ENCODE measurements at places on chromosomes 4 and X.
A peak's percentile ranks its signal among the peaks of the same experiment; 100 is the strongest.

DNA sequence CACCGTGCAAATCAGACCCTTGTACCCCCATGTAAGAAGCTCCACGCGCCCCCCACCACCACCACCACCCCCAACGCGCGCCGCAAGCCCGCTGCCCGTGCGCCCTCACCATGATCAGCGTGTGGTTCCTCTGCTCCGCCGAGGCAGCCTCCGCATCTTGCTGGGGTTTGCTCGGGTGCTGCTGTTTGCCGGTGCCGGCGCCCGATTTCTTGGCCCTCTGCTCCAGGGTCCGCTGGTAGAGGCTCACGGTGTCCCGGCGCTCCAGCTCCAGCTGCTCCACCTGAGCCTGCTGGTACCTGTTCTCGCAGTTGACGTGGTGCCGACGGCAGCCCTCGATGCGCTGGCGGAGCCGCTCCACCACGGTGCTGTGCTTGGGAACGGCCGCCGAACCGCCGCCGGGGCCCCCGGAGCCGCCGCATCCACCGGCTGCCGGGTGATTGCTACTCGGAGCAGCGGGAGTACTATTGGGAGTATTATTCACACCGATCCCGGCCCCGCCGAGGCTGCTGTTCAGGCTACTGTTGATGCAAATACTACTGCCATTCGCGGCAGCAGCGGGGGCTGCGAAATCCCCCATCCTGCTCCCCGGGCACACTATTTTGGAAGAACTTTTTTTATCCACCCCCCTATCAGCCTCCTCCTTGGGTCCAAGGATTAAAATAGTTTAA, 1.1 kb downstream of the MAML3 start:
- DNase-seq, result peak; percentile 23

DNA sequence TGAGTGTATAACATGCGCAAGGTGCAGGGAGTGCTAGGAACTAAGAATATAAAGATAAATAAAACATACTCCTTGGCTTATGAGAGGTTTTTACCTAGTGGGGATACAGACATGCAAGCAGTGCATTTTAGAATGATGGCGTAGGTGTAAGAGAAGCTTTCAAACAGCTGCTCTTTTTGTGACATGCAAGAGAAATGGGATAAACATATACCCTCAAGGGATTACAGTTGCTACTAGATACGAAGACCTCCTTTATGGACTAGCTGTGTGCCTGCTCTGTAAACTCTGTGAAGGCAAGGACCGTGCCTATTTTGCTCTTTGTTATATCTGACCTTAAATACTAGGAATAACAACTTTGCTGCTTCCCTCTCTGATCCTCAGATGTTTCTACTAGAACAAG, 39.0 kb upstream of the SLITRK4 start:
- no peak for DNase-seq

DNA sequence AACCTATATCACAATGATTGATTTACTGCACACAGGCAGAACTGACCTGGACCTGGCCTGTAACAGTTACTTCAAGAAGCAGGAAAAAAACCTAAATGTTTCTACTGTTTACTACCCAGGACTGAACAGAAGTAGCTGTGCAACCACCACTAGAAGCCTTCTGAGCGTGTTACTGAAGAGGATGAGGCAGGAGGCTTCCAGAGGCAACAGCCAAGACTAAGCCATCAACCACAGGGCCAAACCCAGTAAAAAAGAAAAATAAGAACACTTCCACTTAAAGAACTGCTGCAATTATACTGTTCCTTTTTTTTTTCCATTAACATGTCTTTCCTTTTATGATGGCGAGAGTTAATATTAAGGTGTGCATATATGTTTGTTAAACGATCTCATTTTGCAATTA, 29.4 kb upstream of the TTC29 start:
- no peak for DNase-seq

- DNase-seq, result no peak
Observed at GRCh38 chrX:21802054-21802670, 37.3 kb upstream of the MBTPS2 start.

DNA sequence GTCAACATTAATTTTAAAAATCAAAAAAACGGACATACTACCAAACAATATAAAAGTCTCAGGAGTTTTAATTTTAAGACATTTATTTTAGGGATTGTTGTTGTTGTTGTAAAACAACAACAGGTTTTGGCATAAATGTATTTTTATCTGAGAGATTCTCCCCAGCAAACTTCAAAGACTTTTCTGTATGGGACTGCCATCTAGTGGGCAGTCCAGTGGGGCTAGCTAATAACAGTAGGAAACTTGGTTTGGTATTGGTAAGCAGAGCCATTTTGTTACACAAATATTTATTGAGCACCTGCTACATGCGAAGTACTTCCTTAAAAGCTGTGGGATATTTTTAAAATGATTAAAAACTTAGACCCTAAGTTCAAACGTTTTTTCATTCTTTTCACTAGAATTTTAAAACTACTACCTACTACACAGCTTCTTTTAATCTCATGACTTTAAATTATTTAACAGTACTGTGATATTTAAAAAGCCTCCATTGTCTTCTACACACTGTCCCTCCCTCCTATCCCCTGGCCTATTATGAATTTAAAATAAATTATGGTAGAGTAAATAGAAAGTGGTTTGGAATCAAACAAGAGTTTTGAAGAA, 1028.4 kb upstream of the INTU start:
- no peak for DNase-seq

DNA sequence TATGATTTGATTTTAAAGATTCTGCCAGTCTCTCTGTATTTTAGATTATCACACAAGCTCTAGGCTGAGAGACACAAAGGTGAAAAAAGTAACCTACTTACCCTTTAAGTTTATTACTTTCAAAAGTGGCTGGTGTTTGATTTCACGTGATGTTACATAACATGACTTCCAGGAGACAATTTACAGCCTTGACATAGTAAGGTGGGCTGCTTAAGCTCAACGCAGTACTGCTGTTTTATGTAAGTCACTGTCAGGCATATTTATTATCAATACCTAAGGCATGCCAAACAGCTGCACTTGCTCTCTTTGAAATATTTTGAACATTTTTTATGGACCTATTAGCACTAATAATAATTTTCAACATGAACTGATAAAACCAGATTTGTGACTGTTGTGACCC, 451.5 kb upstream of the FAM241A start:
- DNase-seq, result no peak

GRCh38 chr4:172819353-172819752, 349.3 kb upstream of the GALNT7 start:
- no peak for DNase-seq

DNA sequence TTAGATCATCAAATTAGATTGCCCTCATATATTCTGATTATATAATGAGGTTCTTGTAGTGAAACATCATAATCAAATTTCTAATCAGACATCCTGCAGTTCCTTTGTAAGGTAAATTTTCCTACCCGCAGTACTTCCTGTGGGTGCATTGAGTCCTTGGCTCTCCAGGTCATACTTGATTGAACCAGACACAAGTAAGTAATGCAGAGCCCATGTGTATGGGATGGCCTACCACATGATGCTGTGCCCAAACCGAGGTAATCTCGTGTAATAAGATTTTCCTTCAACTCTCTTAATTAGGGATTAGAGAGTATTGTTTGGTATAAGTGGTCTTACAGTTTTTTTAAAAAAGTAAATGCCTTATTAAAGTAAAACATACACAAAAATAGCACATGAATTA, 1841.8 kb downstream of the PCDH7 start:
- no peak for DNase-seq

DNA sequence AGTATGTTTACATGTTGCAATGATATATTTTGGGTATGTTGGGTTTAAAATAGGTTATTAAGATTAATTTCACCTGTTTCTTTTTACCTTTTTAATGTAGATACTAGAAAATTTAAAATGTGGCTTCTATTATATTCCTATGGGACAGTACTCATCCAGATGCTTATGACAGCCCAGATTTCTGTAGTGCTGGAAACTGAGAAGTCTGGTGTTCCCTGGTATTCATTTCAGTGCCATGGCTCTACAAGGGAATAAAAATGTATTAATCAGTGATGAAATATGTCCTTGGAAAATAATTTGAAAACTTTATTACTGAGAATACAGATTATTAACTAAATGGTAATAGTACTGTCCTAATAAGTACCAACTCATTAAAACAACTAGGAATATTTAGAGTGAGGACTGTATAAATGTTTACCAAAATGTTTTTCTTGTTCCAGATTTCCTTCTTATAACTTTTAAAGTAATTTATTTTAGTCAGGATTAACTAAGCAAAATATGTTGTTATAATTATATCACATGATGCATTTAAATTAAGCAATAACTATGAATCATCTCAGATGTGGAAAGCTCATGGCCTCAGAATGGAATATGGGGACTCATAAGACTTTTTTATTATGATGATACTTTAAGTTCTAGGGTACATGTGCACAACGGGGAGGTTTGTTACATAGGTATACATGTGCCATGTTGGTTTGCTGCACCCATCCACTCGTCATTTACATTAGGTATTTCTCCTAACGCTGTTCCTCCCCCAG, 25.3 kb downstream of the ARHGAP24 start:
- no peak for DNase-seq

DNA sequence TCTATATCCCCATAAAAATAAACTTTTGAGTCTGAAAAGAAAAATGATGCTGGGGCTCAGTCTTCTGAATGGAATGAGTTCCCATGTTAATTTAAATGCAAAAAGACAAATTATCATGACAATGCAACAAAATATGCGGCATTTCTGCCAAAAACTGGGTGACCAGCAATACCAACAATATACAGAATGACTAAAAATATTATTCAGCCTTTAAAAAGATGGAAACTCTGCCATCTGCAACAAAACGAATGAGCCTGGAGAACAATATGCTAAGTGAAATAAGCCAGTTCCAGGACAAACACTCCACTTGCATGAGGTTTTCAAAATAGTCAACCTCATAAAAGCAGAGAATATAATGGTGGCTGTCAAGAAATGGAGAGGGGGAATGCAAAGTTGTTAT, 558.5 kb downstream of the IL15 start:
- DNase-seq, result no peak

DNA sequence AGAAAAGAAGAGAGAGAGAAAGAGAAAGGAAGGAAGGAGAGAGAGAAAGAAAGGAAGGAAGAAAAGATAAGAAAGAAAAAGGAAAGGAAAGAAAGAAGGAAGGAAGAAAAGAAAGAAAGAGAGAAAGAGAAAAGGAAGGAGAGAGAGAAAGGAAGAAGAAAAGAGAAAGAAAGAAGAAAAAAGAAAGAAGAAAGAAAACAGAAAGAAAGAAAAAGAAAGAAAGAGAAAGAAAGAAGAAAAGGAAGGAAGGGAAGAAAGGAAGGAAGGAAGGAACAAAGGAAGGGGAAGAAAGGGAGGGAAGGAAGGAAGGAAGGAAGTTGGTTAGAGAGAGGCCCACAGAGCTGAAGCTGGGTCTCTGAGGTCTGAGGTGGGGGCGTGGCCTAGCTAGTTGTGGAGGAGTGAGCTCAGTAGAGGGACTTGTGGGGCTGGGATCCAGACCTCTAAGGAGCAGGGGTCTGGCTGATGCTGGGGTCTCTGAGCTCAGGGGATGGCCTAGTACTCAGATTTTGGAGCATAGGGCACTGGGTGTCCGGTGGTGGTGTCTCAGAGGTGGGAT, 27.1 kb upstream of the PDZD4 start:
- no peak for DNase-seq

GRCh38 chr4:102815981-102816380, 11.4 kb downstream of the UBE2D3 start:
- DNase-seq, result no peak

DNA sequence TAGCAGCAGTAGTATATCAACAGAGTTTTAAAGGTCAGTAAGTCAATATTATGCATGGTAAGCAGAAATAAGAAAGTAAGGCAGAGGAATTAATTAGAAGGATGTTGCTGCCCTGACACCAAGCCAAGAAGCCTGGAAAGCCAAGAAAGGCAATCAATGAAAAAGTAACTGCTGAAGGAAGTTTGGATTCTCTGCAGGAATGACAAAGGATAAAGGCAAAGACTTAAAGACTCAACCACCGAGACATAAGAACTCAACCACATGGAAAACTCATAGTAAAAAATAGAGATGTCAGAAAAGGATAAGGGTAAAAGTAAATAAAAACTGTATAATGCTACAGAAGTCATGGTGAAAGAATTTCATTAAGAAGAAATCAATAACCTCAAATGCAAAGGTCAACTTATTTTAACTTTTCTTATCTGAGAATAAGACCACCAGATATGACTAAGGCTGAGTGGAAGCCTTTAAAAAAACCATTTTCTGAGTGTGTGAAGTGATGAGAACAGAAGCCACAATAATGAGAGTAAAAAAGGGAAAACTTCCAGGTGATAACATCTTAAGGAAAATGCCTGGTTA, 55.2 kb downstream of the NEK1 start:
- no peak for DNase-seq

DNA sequence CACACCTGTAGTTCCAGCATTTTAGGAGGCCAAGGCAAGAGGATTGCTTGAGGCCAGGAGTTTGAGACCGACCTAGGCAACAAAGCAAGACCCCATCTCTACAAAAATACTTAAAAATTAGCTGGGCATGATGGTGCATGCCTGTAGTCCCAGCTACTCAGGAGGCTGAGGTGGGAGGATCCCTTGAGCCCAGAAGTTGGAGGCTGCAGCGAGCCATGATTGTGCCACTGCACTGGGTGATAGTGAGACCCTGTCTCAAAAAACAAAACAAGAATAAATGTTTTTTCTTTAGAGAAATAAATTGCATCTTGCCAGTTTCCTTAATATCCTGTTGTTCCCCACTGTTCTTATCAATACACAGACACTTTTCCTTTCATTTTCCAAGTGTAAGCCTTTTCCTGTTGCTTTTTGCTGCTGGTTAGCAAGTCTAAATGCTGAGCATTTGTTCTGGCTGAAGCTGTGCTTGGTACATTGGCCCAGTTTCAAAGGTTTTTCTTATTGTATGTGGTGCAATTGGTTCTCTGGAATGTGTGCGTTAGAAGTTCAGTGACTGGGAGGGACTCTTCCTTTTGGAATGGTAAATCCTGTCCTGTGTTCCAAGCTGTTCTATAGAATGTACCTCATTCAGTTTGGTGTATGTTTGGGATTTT, 98.2 kb downstream of the AFF1 start:
- no peak for DNase-seq

- no peak for DNase-seq
Observed at GRCh38 chr4:3288571-3289094, 4.2 kb upstream of the RGS12 start.

- no peak for DNase-seq
Observed at GRCh38 chr4:116024954-116025708, 911.7 kb upstream of the NDST4 start.

DNA sequence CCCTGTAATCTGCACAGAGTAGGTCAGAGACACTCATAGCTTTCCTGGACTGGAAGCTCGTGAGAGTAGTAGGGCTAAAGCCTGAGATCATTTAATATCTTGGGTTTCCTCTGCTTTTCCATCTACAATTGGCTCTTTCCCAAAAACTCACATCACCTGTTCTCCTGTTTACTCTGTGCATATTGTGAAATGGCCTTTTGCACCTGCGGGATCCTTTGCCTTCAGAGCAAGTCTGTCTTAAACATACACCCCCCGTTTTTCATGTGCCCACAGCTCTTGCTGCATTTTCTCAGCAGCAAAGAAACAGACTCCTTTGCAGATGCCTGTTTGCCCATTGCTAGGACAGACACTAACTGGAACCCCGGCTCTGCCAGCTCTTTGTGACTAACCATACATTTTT, 608.3 kb upstream of the PCDH10 start:
- DNase-seq, result no peak

All from stimulated activated CD4-positive, alpha-beta T cell treated with anti-CD3 and anti-CD28 coated beads, Interleukin-15, amount 100 ng/mL, for 1 hour (primary cell).